ENCODE measurements at places on chromosomes 4 and X.

GRCh38 chrX:139734996-139735395, 27.0 kb upstream of the MCF2 start:
- DNase-seq: no peak

- no peak for DNase-seq
These were observed 6.8 kb upstream of the VSIG4 start for GRCh38 chrX:66046612-66047235.

DNA sequence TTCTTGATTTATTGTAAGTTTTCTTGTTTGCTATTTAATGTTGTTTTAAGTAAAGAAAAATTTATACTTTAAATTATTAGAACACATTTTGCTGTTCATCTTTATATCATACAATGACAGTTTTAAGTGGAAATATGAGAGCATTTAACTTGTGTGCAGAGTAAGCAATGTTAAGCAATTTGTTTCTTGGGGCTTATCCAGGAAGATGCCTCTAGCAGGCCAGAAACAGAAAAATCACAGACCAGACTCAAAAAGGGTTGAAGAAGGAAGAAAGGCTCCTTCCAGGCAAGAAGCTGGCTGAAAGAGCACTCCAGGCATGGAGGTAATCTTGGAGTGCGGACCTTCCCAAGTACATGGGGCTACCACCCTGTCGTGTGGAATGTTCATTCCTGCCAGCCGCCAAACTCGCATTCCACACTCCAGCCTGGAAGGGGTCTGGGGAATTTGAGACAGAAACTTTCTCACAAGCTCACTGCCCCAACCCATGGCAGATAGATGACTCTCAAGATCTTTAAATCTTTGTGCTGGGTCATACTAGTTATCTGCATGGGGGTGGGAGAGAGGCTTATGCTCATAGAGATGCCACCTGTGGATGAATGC, 1521.3 kb upstream of the AGA start:
- no peak for DNase-seq

DNA sequence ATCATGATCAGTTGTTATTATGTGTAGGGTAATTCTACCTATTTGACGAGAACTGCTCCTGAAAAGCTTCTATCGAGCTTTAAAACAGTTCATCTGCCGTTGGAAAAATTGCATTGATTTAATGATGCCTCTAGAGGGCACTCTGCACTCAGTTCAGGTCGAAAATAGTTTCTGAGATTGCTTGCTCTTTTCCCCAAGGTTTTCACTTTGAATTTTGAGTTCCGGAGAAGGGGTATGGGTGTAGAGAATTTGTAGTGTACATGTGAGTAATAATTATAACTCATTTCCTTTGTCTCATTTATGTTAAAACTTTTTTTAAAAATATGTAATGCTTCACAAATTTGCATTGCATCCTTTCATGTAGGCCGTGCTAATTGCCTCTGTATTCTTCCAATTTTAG, 28.4 kb upstream of the TNIP3 start:
- DNase-seq: peak; percentile 14

DNA sequence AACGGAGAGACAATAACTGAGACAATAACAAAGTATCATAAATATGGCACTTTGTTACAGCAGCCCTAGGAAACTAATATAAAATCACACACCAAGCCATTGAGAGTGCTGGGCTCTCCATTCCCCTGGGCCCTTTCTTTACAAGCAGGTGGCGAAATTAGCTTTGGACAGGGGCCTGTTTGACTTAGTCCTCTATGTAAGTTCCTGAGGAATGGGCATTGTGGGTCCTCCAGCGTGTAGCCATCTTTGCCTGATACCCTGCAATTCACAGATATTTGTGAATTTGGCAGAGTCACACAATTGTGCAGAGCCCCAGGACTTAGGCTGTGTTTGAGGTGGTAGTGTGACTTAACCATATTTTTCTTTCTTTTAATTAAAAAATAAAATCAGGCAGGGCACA, 67.6 kb downstream of the BCOR start:
- no peak for DNase-seq

GRCh38 chrX:152893980-152894610, 3.8 kb upstream of the ZNF185 start:
- no peak for DNase-seq

- DNase-seq: no peak
These were observed 38.7 kb downstream of the SEC24B start for GRCh38 chr4:109472343-109472761.
